Amniotic epithelial cell (primary cell): ENCODE measurements at places on chromosomes 7 and 10.
A peak's percentile ranks its signal among the peaks of the same experiment; 100 is the strongest.

- no peak for DNase-seq
These were observed 51.0 kb downstream of the FBXW4 start for GRCh38 chr10:101644002-101644401.

DNA sequence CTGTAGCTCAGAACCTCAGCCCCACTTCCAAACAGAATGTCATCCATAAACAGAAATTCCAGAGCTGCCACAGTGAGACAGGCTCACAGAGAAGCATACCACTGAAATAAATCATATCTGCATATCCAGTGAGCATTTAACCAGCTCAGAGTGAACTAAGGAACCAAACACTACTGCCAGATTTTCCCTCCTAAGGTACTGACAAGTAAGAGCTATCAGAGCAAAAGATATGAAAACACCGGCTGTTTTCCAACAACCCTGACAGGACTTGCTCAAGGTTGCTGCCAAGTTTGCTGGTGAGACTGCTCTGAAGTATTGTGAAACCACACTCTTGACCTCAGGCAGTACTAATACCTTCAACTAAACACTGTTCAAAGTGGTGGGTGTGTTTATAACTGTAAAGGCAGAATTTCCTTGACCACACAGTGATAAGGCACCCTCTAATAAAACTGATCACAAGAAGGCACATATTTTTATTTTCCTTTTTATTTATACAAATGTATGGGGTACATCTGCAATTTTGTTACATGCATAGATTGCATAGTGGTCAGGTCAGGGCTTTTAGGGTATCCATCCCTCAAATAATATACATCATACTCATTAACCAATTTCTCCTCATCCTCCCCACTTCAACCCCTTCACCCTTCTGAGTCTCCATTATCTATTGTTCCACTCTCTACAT is 18.3 kb downstream of the SGMS1 start:
- DNase-seq: peak; percentile 100

DNA sequence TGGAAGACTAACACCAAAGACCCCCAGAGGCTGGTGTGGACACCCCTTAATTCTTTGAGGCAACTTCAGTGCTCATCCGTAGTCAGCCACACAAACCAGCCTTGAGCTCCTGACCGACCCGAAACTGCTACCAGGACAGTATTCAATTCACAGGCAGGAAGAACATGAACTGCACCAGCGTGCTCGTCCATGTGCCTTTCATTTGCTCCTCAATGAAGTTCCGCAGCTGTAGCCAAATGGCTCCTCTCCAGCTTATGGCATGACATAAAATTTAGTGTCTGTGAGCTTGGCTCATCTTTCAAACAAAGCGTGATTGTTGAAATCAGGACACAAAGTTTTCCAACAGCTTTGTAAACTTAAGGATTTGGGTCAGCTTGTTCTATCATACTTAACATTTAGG is 144.1 kb upstream of the FAM171A1 start:
- DNase-seq: no peak

GRCh38 chr10:14612873-14613587 is 161.7 kb downstream of the FAM107B start:
- DNase-seq: no peak

DNA sequence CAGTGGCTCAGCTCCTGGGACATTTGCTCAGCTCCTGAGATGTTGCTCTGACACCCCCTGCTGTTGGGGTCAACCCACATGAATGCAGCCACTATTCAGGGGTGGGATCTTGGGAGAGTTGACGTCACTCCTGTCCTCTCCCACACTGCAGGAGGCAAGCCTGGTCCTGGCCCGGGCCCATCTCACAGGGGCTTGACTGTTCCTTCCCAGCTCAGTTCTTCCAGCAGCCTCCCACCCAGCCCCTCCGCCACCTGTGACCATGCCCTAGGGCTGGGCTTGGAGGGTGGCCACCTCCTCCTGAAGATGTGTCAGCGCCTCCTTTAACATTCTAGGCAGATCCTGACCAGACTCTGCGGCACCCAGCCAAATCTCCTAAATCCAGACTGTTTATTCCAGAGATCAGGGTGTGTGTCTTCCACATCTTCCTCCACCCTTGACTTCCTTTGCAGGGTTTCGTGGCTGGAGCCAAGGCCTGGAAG is 19.1 kb upstream of the OPALIN start:
- peak; percentile 31 for DNase-seq

GRCh38 chr7:151254316-151254715 is 5.8 kb upstream of the SMARCD3 start:
- no peak for DNase-seq

- no peak for DNase-seq
These were observed 711 bp downstream of the HIP1 start for GRCh38 chr7:75737856-75738603.

DNA sequence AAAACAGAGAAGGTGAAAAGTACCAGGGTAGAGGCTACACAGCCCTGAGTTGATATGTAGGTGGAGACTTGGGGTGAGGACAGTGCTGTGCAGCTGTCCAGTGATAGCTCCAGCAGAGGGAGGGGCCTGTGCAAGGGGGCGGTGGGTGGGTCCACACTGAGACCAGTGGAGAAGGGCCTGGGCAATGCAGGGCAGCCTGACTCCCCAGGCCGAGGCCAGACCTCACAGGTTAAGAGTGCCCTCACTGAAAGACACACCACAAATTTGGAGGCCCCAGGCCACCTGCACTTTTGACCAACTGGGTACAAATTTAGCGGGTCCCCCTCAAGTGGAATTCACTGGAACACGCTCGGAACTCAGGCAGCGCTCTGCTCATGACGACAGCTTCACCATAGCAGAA is 6.7 kb upstream of the RASGEF1A start:
- DNase-seq: no peak

- DNase-seq: no peak
These were observed 110.6 kb downstream of the CLEC2L start for GRCh38 chr7:139634087-139634486.

DNA sequence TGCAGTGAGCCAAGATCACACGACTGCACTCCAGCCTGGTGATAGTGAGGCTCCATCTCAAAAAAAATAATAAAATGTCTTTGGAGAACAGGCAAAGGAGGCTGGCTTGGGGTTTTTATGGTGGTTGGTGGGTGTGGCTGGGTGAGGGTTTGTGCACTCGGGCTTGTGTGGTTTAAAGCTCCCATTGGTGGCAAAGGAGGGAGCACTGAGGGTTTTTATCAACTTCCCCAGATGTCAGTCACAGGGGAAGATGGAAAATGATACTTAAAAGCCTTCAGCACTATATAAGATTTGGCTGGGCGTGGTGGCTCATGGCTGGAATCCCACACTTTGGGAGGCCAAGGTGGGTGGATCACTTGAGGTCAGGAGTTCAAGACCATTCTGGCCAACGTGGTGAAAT is 16.3 kb upstream of the RNF216 start:
- no peak for DNase-seq

DNA sequence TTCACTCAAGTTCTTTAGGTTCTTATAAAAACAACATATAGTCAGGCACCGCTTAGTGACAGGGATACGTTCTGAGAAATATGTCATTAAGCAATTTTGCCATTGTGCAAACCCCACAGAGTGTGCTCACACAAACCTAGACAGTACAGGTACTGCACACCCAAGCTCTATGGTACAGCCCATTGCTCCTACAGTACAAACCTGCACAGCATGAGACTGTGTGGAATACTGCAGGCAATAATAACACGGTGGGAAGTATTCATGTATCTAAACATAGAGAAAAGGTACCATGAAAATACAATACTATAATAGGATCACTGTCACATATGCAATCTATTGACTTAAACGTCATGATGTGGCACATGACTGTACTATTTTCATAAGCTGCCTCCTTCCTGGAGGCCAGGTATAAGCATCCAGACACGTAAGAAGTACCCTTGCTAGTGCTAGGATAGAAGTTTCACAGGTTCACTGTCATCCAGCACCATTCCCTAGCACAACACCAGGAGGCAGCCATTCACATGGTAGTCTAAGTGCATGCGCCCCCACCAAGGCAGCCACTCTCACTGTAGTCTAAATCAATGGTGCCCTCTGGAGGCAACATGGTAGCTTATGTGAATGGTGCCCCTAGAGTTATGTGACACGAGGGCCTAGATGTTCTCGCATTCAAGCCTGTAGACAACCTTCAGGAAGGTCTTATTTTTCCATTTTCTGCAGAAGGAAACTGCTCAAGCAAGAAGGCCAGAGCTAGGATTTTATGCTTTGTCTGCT is 98.5 kb downstream of the ARHGAP22 start:
- DNase-seq: peak; percentile 53

DNA sequence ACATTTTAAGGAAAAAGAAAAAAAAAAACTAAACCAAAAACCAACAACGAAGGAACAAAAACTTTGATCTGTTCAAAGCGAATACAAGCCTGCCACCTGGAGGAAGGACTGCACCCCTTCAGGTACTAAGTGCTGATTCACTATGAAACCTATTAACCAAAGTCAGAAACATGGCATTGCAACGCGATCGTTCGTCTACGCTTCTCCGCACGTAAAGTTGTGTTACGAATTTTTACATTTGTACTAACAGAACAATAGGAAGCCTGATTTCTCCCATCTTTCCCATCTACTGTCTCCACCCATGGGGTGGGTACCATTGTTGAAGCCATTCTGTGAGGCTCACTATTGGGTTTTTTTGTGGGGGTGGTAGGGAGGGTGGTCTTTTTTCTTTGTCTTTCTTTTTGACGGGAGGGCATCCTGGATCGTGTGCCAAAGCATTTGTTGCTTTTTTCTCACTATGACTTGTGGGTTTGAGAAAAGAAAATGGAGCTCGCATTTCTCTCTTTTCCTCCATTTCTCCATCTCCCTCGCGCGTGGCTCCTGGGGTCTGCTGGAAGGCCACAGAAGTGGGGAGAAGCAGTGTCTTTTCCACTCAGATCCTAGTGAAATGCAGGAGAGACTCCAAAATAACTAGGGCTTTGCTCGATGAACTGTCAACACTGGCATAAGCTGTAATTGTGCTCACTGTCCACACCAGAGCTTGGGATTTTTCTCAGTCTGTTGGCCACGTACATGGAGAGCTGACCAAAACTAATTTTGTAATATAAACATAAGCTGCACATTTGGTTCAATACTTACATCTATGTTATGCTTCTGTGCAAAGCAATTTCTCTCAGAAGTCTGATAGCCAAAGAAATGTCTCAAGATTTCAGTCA is 100.9 kb upstream of the YAE1 start:
- peak; percentile 64 for DNase-seq

GRCh38 chr10:74967911-74968666 is 141.7 kb downstream of the KAT6B start:
- no peak for DNase-seq

GRCh38 chr7:1552200-1552599 is 3.8 kb downstream of the TMEM184A start:
- DNase-seq: peak; percentile 64

GRCh38 chr10:117163061-117163953 is 25.2 kb upstream of the VAX1 start:
- no peak for DNase-seq

DNA sequence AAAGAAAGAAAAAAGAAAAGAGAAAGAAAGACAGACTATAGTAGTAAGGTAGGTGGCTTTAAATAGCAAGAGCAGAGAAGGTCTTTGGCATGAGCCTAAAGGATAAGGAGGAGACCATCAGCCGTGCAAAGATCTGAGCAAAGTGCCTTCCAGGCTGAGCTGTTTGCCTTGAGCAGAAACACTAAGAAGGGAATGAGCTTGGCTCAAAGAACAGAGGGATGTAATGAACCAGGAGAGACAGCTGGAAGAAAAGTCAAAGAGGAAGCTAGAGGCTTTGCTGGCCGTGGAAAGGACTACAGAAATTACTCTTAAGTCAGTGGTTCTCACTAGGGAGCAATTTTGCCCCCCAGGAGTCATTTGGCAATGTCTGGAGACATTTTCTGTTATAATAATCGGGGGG is 228.6 kb downstream of the FGFR2 start:
- no peak for DNase-seq

DNA sequence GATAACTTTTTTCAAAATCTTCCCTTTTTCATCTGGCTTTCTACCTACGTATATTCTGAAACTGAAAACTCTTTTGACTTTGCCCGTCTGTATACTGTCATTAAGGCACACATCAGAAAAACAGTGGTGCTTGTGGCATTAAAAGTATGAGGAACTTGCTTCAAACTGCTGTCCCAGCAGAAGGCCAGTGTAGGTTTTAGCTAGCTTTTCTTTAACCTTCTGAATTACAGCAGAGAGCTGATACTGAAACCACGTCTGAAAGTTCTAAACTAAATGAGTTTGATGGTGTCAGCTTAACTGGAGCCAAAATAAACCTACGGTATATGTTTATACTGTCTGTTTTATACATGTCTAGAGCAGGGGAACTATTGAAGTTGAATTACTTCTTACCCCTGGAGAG is 283.4 kb downstream of the TFEC start:
- peak; percentile 7 for DNase-seq

- no peak for DNase-seq
These were observed 70.0 kb downstream of the KLF6 start for GRCh38 chr10:3714967-3715366.

DNA sequence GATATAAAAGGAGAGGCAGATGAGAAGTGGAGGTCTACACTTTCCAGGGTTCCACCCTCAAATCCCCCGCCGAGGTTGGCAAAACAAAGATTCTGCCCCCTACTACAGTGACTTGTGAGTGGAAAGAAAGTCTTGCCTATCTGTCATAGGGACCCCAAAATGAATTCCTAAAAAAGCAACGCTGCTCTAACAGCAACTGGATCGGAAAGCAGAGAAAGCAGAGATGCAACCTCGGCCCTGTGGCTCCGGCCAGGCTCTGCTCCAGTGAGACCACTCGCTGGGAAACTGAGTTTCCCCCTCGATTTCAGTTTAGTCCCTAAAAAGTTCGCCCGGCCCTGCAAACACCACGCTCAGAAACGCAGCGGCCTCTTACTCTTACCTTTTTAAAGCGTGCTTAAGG is 297.9 kb upstream of the NFE2L3 start:
- DNase-seq: no peak

- DNase-seq: peak; percentile 76
These were observed 146.0 kb downstream of the TNS3 start for GRCh38 chr7:47435889-47436312.

DNA sequence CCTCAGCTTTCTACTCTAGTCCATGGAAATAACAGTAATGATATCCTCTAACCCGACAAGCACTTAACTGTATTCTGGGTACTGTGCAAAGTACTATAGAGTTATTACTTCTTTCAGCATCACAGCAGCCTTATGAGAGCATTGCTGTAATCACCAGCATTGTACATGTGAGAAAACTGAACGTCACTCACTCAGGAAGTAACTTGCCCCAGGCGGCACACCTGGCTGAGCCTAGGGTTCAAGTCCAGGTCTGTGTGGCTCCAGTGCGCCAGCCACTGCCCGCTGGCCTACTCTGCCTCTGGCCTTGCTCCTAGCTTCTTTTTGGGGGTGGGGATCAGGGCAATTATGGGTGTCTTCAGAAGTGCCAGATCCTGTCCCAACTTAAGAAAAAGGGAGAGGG is 50.5 kb downstream of the ZMIZ1 start:
- no peak for DNase-seq

GRCh38 chr10:14822879-14823755 is 14.7 kb downstream of the CDNF start:
- peak; percentile 25 for DNase-seq
